Stimulated activated CD4-positive, alpha-beta T cell treated with anti-CD3 and anti-CD28 coated beads, TNF-alpha, amount 100 ng/mL, for 1 hour (primary cell): ENCODE measurements at places on chromosomes 3 and 15.

- DNase-seq: no peak
Measured at GRCh38 chr15:49036650-49037545, 9.3 kb downstream of the SECISBP2L start.

DNA sequence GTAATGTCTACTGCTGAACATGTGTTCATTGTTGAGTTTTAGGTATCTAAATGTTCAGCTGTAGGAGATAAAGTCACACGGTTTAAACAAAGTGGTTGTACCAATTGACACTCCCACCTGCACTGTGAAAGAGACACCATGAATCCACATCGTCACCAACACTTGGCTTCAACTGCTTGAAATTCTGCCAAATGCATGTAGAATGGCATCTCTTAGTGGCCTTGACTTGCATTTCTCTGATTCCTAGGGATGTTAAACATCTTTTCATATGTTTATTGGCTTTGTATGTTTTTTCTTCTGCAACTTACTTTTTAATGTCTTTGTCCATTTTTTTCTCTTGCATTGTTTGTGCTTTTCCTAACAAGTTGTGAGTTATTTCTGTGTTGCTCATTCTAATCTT, 43.4 kb downstream of the RPLP1 start:
- no peak for DNase-seq

GRCh38 chr3:194382892-194383223, 13.3 kb upstream of the LRRC15 start:
- DNase-seq: no peak

DNA sequence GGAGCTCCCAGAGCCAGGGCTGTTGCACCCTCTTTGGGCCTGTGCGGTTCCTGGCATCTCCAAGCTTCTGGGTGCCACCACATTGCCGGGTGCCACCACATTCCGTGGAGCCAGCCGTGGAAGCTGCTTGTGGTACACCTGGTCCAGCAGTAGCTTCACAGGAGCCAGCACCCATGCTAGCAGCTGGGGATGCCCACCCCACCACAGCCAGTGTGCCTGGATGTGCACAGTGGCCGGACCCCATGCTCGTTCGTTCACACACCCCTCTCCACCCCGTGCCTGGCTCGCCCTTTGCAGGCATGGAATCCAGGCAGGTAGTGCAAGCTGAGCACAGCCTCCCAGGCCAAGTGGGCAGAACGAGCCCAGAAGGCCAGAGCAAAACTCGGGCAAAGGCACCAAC, 1029.8 kb upstream of the GBE1 start:
- DNase-seq: no peak
